NCI-H1417 (cell line): ENCODE measurements at places on chromosomes 13 and 19.

- DNase-seq: no peak
Measured at GRCh38 chr19:29259867-29260281, 46.9 kb upstream of the UQCRFS1 start.

- DNase-seq: peak; percentile 72
Measured at GRCh38 chr13:21675095-21675991, 4.5 kb downstream of the FGF9 start.

DNA sequence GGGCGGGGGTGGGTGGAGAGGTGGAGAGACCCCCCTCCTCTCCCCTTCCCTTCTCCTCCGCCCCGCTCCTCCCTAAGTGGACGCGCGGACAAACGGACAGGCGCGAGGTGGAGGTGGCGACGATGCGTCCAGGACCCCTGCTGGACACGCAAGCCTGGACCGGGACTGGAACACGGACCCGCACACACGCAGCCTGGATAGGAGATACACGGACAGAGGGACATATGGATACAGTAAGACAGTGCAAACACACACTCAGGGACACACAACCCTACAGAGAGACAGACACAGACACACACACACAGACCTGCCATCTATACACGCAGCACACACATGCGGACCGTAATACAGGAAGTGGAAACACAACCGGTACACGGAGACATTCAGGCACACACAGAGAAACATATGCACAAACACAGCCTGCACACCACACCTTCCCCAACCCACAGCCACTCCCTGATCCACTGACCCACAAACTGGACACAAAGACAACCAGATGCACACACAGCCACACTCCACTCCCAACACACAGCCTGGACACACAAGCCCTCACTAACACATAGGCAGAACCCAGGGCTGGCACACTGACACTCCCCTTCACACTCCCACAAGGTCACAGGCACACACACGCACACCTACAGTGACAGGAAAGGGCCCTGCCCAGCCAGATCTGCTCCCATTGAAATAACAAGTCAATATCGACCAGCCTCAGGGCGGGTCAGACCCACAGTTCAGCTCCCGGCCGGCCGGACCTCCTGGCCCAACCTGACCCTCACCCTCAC, 696 bp upstream of the ERFL start:
- DNase-seq: peak; percentile 5

GRCh38 chr13:94595001-94595949, 677 bp downstream of the TGDS start:
- DNase-seq: peak; percentile 48

DNA sequence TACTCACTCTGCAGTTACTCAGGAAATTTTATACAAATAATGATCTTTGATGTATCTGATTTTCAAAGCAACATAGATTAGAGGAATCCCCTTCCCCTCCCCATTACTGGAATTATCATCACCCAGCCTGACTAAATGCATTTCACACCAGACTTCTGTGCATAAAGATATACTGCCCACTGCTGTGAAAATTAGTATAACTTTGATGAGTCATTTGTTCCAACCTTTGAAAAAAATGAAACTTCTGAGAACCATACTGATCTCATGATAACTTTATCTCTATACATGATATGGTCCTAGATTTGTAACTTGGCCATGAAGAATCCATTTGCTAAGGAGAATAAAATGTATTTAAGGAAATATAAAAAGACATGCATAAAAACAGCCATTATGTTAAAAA, 63.9 kb downstream of the GPC6 start:
- DNase-seq: no peak

- DNase-seq: no peak
Measured at GRCh38 chr19:31350033-31350692, 927 bp upstream of the TSHZ3 start.

DNA sequence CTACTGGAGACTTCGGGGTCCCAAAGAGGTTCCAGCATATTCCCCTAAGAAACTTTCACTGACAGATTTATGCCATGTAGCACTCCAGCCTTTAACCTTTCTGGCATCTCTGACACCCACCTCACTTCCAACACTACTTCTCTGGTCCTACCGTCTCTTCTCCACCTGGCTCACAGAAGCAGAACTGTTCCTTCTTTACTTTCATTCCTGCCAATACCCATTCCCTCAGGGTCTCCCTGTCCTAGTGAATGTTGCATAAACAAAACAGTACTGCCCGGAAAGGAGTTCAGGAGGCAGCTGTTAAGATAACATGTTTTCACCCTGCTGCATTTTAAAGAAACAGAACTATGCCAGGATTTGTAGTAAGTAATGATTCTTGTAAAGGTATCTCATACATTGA, 136.0 kb upstream of the MIR17HG start:
- no peak for DNase-seq

DNA sequence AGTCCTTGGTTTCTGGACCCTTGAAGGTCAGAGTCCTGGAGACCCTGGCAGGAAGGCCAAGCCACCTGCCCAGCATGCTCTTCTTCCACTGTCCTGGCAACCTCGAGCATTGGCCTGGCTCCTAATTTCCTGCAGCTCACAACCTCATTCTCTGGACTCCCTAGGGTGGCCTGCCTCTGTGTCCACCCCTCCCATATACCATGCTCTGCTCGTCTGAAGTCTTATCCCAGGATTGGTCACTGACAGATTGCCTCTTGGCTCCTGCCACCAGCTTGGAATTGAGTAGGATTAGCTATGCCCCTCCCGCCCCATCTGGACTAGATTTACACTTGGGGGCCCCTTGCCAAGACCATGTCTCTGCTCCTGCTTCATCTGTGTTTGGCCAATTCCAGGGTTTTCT, 17.1 kb upstream of the WASF3 start:
- DNase-seq: no peak

GRCh38 chr13:113668491-113668971, 1.5 kb downstream of the GRK1 start:
- no peak for DNase-seq

DNA sequence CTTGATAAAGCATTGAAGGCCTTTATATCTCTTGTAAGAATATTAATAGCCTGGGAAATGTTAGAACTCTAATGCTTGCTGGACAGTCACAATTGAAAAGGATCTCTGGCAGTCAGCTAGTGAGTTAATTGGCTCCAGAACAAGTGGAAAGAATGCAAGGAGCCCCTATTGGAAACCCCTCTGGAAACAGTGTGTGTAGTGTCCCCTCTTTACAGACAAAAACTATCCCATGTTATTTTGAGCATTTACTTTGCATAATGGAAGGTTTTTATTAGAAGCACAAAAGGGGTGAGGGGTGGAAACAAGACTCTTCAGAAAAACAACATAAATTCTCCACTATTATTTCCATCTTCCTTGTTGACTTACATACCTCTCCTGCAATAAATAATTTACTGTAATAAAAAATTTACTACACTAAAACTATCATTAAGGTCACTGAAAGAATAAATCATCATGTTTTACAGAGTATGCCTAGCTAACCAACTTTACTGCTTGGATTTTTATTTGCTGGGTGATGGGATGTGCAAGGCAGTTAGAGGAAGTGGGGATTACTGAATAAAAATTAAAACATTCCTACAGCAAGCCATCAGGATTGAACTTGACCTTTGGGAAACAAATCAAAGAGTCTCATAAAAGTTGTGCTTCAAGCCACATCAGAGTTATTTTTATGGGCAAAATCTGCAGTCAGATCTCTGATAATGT, 610.4 kb downstream of the TBC1D4 start:
- DNase-seq: no peak

GRCh38 chr19:49938662-49939061, 9.4 kb upstream of the NUP62 start:
- no peak for DNase-seq

- DNase-seq: no peak
Measured at GRCh38 chr13:79663435-79663834, 182.5 kb downstream of the NDFIP2 start.

- DNase-seq: no peak
Measured at GRCh38 chr13:113086031-113086750, 19.4 kb upstream of the F7 start.

GRCh38 chr13:73190477-73190876, 131.7 kb downstream of the KLF5 start:
- no peak for DNase-seq

DNA sequence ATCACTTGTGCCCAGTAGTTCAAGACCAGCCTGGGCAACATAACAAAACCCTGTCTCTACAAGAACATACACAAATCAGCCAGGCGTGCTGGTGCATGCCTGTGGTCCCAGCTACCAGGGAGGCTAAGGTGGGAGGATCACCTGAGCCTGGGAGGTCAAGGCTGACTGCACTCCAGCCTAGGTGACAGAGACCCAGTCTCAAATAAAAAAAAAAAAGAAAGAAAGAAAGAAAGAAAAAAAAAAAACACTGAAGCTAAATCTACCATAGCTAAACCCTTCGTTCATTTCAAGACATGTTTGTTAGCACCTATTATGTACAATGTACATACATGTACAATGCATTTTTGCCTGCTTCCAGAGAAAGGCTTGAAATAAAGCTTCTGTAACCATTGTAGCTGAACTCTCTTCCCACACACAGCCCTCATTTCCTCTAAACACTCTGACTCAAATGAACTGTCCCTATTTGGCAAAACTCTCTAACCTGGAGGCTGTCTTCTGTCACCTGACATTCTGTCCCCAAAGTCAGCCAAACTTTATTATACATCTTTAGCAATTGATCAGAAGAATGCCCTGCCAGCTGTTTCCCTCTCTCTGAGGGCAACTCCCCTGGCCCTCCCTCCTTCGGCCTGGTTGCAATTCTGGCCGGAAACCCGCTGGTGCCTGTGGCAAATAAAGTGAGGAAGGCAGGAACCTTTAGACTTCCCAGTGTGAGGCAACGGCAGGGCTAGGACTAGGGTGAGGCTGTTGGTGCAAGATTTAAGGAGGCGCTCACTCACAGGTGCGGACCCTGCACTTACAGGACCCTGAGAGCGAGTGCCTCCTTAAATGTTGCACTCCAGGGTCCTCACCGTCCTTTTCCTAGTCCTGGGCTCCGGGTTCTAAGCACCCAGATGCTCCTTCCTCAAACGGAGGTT, 1.8 kb downstream of the ETHE1 start:
- DNase-seq: no peak

DNA sequence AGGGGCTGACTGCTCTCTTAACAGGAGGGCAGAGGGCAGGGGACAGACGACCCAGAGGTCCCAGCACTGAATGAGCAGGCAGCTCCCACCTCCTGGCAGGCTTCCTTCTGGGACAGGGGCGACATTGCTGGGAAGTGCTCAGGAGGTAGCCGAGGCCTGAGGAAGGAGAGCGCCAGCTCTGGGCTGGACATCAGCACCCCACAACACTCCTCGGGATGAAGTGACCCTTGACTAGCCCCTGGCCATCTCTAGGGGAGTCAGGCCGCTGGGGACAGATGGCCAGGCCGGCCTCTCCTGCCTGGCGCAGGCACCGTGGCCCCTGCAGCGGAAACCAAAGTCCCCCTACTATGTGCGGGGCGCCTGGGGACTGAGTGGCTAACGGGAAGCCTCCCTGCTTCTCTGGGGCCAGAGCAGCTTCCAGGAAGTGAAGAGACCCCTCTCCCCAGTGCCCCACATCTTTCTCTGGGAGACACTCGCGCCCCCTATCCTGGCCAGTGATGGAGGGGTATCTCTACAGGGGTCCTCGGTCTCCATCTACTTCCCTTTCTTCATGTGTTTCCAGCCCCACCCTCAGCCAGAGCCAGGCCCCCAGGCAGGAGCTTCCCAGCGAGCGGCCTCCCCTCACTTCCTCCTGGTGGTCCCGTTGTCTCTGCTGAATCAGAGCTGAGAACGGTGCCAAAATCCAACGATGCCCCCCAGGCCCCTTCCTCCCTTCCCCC, 10.1 kb downstream of the PRR36 start:
- no peak for DNase-seq

DNA sequence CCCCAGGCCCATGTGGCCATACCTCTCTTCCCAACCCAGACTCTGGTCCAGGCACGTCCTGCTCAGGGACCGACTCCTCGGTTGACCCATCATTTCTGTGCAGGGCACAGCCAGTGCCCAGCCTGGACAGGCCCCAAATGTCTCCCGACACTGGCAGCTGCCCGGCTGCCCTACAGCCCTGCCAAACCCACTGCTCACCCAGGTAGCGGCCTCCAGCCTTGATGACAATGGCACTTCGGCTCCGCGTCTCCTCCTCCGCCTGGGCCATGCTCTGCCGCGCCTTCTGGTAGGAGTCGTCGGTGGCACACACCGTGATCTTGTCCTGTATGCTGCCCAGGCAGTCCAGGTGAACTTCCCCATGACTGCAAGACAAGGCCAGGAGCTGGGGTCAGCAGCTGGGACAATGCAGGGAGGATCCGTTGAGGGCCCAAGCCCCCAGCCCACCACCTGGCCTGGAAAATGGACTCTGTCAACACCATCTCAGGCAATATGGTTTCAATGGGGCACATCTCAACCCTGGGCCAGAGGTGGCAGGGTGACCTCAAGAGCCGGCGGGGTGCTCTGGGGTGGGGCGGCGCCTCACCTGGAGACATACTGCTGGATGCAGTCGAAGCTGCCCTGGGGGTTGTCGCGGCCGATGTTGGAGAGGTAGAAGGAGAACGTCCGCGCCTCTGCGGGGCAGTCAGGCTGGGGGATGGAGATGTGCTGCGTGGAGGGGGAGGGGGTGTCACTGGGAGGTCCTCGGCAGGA, 27.5 kb upstream of the ISYNA1 start:
- DNase-seq: no peak

GRCh38 chr19:39692166-39692565, 12.1 kb upstream of the LGALS14 start:
- no peak for DNase-seq

GRCh38 chr19:7680606-7681339, at the start of gene TRAPPC5:
TRAPPC5 (plus strand) TSS chr19:7680833; CDS start chr19:7682254, 1,421 bp downstream.
- DNase-seq: peak; percentile 88

DNA sequence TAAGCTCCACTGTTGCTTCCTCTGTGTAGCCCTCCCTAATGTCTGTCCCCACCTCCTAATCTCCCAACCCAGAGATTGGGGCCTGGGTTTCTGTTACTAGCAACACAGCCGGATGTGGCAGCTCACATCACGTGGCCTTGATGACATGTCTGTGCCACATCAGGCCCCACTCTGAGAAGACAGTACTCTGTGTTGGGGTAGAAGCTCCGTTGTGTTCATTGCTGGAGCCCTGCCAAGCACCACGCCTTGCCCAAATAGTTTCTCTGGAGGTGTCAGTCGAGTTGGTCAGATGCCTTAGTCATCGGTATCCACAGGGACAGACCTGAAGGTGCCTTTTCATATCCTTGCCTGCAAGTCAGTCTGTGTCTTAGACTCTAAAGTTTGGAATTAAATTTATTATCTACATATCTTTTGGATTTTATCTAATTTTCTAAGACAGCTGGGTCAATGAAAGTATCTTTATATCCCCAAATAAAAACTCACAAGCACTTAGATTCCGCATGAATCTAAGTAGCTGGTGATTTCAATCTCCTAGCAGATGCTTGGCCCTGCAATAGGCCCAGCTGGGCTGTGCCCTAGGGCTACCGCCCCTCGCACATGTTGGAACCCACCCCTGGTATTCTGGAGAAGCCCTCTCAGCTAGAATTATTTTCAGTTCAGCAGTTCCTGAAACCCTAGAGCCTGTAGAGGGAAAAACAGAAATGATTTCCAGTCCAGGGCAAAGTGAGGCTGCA, 204.0 kb upstream of the TSHZ3 start:
- DNase-seq: no peak

DNA sequence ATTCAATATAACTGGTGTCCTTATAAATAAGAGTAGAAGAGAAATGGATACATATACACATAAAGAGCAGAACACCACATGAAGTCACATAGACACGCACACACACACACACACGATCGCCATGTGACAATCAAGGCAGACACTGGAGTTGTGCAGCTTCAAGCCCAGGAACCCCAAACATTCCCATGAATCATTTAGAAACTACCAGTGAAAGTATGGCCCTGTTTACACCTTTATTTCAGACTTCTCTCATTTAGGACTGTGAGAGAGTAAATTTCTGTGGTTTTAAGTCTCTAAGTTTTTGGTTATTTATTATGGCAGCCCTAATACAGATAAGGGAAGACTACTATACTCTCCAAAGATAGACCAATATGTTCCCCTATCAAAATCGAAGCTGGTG, 20.4 kb upstream of the TNFSF13B start:
- DNase-seq: no peak
